ENCODE measurements at places on chromosomes 6 and 20.
A peak's percentile ranks its signal among the peaks of the same experiment; 100 is the strongest.

- DNase-seq = no peak
These were observed 119.4 kb upstream of the TSHZ2 start for GRCh38 chr20:52852714-52853113.

DNA sequence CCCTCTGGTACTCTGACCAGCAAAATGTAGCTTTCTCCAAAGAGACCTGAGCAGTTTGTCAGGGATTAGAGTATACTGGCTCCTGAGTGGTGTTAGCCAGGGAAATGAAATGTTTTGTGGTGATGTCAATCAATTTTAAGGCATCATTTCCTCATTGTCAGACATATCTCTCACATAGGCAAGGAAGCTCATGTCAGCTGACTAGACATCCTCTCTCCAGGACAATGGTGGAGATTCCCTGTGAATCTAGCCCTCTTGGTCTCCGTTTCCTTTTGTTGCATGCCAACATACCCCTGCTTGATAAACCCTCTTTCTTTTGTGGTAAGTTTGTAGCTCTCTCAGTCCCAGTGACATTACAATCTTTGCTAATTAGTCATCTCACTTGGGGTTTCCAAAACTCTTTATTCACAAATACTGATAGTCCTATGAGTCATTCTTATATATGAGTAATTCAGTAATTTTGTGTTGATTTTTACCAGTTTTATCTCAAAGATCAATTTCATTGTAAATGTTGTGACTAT lies 135.6 kb upstream of the PTPRK start:
- peak; percentile 70 for DNase-seq

DNA sequence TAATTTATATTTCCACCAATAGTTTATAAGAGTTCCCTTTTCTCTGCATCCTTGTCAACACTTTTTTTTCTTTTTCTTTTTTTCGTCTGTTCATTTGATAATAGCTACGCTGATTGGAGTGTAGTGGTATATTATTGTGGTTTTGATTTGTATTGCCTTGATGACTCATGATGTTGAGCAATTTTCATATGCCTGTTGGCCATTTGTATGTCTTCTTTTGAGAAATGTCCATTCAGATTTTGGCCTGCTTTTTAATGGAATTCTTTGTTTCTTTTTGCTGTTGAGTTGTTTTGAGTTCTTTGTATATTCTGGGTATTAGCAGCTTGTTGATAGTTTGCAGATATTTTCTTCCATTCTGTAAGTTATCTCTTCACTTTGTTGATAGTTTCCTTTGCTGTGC lies 773.4 kb downstream of the KIF16B start:
- DNase-seq = peak; percentile 78

- DNase-seq = no peak
These were observed 146.9 kb upstream of the SGK1 start for GRCh38 chr6:134464690-134465411.

GRCh38 chr6:151975795-151976194 lies 168.3 kb downstream of the ESR1 start:
- no peak for DNase-seq

GRCh38 chr6:127456465-127456864 lies 2.7 kb downstream of the KIAA0408 start:
- DNase-seq = no peak

- DNase-seq = no peak
These were observed 420.1 kb upstream of the BTBD3 start for GRCh38 chr20:11497545-11497944.

- peak; percentile 98 for DNase-seq
These were observed 24.8 kb downstream of the C6orf15 start for GRCh38 chr6:31087494-31088089.

- no peak for DNase-seq
These were observed 28.3 kb downstream of the C6orf132 start for GRCh38 chr6:42113936-42114636.

DNA sequence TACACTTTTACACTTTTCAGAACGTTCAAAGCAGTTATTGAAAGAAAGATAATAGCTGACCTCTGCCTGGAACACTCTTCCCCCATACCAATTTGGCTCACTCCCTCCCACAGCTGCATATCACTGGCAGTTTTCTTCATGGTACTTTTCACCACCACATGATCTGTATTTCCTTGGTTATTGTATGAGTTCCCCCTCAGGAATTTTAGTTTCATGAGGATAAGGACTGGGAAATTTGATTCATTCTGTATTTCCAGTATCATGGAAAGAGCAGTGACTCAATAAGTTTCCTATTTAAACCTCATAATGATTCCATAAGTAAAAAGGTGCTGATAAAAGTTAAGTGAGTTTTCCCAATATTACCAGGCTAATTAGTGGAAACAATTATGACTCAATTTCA lies 16.0 kb downstream of the HTR1B start:
- DNase-seq = no peak

- DNase-seq = no peak
These were observed 54.4 kb upstream of the SIRPG start for GRCh38 chr20:1711826-1712601.

- peak; percentile 74 for DNase-seq
These were observed 25.6 kb upstream of the NOX3 start for GRCh38 chr6:155481215-155481614.

GRCh38 chr20:23079016-23079351 lies 7.1 kb downstream of the CD93 start:
- no peak for DNase-seq

DNA sequence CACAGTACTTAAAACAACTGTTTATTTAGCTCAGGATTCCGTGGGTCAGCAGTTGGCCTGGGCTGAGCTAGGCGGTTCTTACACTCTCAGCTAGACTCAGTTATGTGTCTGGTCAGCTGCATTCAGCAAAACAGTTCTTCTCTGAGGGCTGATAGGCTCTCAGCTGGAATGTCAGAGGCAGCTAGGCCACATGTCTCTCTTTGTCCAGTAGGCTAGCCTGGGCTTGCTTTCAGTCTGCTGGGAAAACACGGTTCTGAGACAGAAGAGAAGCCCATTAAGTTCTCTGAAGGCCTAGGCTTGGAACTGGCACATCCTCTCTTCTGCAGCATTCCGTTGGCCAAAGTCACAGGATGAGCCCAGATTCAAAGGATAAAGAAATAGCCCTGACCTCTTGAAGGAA lies 65.6 kb downstream of the TULP4 start:
- DNase-seq = peak; percentile 33

- no peak for DNase-seq
These were observed 23.3 kb upstream of the NHSL1 start for GRCh38 chr6:138522611-138523010.

DNA sequence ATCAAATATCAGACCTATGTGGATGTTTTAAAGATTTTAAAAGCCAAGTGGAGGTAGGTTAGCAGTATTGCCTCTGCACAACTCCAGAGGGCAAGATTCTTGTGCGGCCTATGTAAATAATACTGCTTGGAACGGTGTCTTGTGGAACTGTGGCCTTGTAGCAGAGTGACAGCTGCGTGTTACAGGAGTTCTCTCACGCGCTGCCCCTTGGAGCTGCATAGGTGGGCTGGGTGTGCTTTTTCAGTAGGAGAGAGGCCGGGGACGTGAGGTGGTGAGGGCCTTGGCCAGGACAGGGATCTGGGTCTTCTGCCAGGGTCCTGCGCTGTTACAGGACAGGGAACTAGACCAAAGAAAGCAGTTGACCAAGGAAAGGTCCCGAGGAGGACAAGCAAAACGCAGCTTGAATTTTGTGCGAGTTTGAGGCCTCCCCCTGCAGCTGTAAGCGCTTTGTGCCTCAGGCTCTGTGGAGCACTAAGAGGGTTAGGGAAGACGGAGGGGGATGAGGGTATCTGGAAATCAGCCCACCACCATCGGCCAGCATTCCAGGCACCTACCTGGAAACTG lies 1.5 kb downstream of the TMEM181 start:
- DNase-seq = no peak

- DNase-seq = no peak
These were observed 16.1 kb downstream of the FBXL4 start for GRCh38 chr6:98931696-98932095.

- DNase-seq = peak; percentile 39
These were observed 16.4 kb upstream of the CFAP206 start for GRCh38 chr6:87391334-87391733.

DNA sequence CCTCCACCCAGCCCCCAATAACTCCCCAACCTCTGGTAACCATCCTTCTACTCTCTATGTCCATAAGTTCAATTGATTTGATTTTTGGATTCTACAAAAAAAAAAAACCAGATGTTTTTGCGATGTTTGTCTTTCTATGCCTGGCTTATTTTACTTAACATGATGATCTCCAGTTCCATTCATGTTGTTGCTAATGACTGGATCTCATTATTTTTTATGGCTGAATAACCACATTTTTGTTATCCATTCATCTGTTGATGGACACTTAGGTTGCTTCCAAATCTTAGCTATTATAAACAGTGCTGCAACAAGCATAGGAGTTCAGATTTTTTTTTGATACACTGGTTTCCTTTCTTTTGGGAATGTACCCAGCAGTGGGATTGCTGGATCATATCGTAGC lies 98.8 kb downstream of the LYRM2 start:
- DNase-seq = no peak

GRCh38 chr6:111764238-111765175 lies 108.7 kb downstream of the FYN start:
- DNase-seq = no peak

GRCh38 chr6:111683749-111684267 lies 78.1 kb upstream of the TRAF3IP2 start:
- peak; percentile 79 for DNase-seq

DNA sequence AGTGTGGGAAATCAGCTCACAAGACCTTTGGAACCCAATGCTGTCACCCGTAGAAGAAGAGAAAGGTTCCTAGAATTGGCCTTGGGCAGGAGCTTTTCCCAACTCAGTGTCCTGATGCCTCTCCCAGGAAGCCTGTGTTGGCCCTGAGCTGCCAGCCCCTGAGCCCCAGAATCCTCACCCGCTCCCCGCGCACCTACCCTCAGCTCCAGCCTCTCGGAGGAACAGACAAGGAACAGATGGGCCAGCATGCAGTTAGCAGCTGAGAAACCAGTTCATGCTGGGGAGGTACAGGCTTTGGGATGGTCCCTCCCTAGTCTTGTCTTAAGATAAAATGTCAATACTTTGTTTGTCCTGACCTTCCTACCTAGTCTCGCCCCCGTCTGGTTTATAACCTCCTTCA lies 121.9 kb upstream of the CDH4 start:
- DNase-seq = no peak

DNA sequence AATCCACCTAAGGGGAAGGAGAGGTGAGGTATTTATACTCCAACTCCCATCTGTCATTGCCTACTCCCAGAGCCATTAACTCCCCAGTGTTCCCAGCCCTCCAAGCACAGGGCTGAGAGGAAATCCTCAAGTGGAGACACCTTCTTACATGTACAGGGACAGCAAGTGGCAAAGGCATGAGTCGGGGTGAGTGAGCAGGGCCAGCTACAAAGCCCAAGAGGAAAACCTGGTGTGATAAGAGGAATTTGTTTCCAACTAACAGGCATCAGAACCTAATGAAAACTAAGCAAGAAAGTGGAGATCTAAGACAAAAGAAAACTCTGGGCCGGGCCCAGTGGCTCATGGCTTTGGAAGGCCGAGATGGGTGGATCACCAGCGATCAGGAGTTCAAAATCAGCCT lies 70.0 kb upstream of the SRSF6 start:
- no peak for DNase-seq

DNA sequence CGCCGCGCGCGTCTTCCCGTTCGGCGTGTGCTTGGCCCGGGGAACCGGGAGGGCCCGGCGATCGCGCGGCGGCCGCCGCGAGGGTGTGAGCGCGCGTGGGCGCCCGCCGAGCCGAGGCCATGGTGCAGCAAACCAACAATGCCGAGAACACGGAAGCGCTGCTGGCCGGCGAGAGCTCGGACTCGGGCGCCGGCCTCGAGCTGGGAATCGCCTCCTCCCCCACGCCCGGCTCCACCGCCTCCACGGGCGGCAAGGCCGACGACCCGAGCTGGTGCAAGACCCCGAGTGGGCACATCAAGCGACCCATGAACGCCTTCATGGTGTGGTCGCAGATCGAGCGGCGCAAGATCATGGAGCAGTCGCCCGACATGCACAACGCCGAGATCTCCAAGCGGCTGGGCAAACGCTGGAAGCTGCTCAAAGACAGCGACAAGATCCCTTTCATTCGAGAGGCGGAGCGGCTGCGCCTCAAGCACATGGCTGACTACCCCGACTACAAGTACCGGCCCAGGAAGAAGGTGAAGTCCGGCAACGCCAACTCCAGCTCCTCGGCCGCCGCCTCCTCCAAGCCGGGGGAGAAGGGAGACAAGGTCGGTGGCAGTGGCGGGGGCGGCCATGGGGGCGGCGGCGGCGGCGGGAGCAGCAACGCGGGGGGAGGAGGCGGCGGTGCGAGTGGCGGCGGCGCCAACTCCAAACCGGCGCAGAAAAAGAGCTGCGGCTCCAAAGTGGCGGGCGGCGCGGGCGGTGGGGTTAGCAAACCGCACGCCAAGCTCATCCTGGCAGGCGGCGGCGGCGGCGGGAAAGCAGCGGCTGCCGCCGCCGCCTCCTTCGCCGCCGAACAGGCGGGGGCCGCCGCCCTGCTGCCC lies 1.1 kb downstream of the SOX4 start:
- peak; percentile 69 for DNase-seq

- no peak for DNase-seq
These were observed 49.2 kb downstream of the EFCAB8 start for GRCh38 chr20:32907886-32908285.

- DNase-seq = peak; percentile 46
These were observed 18.2 kb upstream of the HDGFL1 start for GRCh38 chr6:22550971-22551670.

DNA sequence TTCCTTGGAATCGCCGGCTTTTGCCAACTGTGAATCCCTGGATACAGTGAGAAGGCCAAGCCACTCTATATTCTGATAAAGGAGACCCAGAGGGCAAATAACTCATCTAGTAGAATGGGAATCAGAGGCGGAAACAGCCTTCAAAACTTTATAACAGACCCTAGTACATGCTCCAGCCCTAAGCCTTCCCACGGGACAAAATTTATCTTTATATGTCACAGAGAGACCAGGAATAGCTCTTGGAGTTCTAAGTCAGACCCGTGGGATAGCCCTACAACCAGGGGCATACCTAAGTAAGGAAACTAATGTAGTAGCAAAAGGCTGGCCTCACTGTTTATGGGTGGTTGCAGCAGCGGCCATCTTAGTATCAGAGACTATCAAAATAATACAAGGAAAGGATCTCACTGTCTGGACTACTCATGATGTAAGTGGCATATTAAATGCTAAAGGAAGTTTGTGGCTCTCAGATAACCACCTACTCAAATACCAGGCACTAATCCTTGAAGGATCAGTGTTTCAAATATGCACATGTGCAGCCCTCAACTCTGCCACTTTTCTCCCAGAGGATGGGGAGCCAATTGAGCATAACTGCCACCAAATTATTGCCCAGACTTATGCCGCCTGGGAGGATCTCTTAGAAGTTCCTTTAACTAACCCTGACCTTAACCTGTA lies 29.5 kb downstream of the CEP85L start:
- no peak for DNase-seq

GRCh38 chr6:148968771-148969602 lies 222.2 kb downstream of the UST start:
- DNase-seq = peak; percentile 77

Measured in adipocyte (in vitro differentiated cells).